Cerebellar cortex (tissue), 1 donor: ENCODE measurements at places on chromosomes 16 and 17.
A peak's percentile ranks its signal among the peaks of the same experiment; 100 is the strongest.

- DNase-seq = no peak
Observed at GRCh38 chr16:26111900-26112299, 420.1 kb downstream of the HS3ST4 start.

- DNase-seq = no peak
Observed at GRCh38 chr17:37813751-37814150, 68.9 kb upstream of the HNF1B start.

GRCh38 chr17:66248285-66248684, 19.1 kb upstream of the APOH start:
- DNase-seq = no peak

GRCh38 chr17:21029515-21029914, 13.3 kb downstream of the USP22 start:
- no peak for DNase-seq

- DNase-seq = peak; percentile 76
Observed at GRCh38 chr16:53022374-53022773, 30.3 kb downstream of the CHD9NB start.

GRCh38 chr17:61460796-61461585, 8.8 kb downstream of the TBX4 start:
- DNase-seq = no peak

DNA sequence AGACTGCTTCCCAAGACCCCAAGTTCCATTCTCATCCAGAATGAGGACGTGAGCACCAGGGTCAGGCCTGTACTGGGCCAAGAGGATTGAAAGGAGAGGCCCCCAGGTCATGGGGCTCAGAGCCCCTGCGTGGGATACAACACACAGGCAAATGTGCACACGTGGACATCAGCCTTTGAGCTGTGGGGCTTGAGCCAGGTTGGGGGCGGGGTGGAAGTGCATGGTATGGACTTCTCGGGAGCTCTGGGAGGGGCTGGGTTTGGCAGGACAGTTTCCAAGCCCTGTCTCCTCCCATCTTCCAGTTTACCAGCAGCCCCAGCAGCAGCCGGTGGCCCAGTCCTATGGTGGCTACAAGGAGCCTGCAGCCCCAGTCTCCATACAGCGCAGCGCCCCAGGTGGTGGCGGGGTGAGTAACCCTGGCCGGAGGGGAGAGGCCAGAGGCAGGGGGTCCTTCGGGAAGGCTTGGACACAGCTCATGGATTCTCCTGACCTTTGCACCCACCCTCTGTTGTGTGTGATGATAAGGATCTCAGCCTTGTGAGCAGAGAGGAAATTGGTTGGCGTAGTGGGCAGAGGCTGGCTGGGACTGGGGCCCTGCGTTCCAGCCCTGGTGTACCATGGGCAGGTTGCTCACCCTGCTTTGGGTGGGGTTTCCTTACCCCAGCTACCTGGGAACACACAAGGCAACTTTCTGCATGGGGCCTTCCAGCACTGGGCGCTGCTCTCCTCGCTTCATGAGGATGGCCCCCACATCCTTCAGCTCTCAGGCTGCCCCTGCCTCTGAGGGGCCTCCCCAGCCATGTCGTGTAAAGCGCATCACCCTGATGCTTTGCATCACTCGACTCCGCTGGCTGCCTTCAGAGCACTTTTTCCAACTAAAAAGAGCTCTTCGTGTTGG, 10.4 kb upstream of the LASP1NB start:
- peak; percentile 28 for DNase-seq

GRCh38 chr17:28626818-28627217, 12.8 kb upstream of the RSKR start:
- no peak for DNase-seq

DNA sequence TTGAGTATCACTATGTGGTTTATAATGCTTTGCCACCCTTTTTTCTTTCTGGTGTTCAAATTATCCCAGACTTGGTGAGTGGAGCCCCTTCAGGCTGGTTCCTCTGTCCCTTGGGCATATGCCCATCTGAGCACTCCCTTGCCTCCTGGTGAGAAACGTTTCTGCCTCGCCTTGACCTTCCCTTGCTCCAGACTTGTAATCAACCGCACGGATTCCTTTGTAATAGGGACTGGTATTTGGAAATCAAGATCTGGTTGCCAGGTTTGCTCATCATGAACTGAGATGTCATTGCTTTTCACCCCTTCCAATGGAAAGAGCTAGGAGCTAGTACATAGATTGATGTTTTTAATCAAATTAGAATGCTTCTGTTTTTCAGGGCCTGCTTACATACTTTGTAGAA, 43.7 kb downstream of the SEC14L1 start:
- DNase-seq = no peak

- DNase-seq = no peak
Observed at GRCh38 chr16:58125781-58126335, 3.3 kb downstream of the CFAP20 start.
